BJ (cell line): ENCODE measurements at places on chromosomes 3 and 15.

DNA sequence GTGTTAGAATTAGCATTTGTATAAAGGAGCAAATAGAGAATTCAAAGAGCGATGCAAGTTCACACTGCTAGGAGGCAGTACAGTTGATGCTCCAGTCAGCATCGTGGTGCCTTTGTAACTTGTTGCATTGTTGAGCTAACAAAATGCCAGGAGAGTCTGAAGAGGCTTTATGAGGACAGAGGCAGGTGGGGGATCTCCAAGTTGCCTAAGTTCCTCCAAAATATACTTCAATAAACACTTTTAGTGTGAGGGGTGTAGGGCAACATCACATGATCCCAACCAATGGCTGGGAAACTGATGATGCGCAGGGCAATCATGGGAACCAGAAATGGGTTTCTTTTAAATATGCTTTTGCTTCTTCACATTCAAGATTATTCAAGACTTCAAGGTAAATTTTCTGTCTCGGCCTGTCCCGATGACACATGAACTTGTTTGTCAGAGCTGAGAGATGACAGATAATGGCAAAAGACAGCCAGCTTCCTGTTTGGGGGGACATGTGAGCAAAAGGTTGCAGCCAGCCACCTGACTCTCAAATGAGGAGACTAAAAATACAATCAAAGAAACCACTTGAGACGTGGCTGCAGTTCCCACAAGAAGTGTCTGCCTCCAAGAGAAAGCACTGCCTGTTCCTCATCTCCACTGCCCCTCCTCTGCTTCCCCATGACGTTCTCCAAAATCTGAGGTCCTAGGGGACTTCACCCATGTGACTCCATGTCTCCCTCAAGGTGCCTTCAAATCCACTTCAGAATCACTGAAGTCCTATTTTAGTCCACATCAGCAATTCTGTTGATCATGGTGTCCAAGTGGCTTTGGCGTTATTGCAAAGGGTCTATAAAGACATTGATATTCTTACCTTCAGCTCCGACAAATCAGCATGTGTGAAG is 39.3 kb downstream of the KLHL6 start:
- DNase-seq = no peak

DNA sequence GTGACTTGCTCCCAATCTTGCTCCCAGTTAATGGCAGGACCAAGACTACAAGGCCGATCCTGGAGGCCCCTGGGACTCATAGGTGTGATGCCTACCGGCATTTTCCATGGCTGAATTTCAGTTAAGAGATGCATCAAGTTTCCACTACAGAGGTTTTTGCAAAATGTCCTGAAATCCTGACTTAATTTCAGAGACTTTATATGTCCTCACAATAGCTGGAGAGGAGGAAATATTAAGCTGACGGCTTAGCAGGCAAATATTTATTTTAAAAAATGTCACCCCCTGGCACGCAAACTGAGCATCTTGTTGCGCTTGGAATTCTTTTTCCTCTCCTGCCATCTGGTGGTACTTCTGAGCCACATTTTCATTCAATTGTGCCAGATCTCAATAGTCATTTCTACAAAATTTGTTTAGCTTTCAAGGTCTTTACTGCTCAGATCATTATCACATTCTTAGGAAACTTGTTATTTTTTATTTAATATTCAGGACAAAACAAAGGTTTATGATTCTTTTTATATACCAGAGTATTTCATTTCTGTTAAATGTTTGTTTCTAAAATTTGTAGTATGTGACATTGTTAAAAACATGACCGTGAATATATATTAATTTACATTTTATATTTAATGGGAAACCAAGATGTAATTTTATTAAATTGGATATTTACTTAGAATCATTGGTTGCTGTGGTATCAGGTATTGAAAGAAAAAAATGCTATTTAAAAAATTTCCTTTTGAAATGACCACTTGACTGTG is 189.2 kb upstream of the THRB start:
- no peak for DNase-seq

DNA sequence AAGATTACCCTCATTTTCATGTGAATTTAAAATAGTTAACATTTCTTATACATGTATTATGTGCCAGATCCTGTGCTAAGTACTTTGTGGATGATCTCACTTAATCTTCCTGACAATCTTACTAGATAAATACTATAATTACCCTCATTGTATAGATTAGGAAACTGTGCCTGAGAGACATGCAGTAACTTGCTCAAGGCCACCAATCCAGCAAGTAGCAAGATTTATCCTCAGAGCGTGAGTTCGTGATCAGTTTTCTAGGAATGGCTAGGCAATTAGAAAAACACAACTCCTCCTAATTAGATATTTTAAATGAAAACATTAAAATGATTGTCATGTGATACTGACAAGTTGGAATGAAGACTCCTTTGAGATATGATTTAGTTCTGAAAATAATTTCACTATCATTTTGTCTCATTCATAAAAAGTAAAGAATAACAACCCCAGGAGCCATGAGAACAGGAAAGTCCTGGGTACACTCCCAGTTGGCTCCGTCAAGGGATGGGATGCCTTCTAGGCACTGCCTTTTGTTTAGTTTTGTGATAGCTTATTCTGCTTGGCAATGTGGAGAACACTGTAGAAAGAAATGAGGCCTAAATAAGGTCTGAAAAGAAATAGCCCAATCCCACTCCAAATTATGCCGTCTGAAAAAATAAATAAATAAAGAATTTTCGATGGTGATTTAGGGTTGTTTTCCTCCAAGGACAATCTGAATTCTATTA is 61.3 kb downstream of the FBN1 start:
- no peak for DNase-seq

- DNase-seq = no peak
These were observed 174.4 kb downstream of the SERPINI1 start for GRCh38 chr3:167909952-167910351.

DNA sequence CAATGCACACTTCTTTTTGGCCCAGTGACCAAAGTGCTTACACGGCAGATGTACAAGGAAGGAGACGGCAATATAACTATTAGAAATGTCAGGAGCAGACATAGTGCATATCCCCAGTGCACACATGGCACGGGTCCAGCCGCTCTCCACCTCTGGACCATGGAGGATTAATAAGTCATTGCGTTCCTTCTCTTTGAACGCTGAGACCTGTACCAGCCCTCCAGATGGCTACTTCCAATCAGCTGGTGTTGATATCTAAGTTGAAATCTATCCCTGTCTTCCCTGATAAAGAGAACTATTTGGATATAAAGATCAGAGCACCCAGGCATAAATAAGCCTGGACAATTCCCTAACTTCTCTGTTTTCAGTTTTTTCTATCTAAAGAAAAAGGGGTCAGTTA is 212.5 kb downstream of the CADPS start:
- no peak for DNase-seq

DNA sequence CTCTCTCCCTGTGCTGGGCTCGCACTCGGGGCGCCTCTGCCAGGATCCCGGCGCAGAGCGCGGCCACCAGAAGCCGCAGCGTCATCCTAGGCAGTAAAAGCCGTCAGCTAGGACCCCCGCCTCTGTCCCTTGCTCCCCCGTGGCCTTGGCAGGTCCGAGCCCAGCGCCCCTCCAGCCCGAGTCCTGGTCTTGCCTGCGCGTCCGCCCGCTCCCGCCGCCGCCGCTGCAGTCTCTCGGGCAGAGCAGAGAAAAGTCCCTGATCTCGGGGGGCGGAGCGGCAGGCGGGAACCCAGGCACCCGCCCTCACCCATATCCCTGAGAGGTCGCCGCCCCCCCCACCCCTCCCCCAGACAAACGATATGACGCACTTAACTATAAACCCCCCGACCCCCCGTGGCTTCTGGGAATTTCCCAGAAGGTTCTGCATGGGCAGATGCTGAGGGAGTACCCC is at the start of gene COL7A1:
Gene COL7A1, minus strand, starts transcription at position 255 of the 451 bp plus-strand sequence. Its CDS starts 170 bp downstream, at position 85.
- DNase-seq = no peak

GRCh38 chr15:35320158-35320780 is 225.7 kb downstream of the DPH6 start:
- DNase-seq = no peak

DNA sequence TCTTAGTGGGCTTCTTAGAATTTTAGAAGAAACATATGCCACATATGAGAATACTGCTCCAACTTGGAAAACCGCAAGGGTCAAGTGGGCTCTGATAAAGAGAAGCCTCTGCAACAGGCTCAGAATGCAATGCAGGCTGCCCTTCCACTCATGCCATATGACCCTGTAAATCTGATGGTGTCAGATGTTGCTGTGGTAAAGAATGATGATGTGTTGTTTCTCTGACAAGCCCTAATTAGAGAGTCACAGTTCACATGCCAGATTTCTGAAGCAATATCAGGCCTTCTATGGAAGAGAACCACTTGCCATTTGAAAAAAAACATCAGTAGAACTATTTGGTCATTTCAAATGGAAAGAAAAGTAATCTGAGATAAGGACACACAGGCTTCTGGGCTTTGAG is 749.6 kb downstream of the AGBL1 start:
- no peak for DNase-seq

DNA sequence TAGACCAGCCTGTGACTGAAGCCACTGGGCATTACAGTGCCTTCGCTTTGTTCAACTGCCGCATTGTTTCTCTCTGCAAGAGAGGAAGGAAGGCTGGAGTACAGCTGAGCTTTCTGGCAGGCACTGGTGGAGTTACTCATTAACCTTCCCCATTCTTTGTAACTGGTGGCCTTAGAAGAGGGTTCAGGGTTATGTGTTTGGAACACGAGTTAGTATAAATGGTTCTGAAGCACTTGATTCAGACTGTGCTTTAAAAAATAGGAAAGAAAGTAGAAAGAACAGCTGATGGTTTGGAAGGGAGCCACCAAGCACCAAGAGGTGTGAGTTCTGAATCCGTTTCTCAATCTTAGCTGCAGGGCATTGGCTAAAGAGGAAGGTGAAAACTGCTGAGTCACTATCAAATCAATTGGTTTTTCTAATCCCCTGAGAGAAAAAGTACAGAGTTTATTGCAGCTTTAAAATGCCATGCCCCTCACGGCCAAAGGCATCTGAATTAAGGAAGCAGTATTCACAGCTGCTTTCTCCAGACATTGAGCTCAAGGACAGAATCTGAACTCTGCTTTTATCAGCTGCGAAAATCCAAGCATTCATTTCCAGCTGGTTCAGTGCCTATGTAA is 3.6 kb downstream of the HGD start:
- DNase-seq = peak; percentile 39

GRCh38 chr15:65069779-65070546 is 2.2 kb upstream of the RASL12 start:
- DNase-seq = no peak

DNA sequence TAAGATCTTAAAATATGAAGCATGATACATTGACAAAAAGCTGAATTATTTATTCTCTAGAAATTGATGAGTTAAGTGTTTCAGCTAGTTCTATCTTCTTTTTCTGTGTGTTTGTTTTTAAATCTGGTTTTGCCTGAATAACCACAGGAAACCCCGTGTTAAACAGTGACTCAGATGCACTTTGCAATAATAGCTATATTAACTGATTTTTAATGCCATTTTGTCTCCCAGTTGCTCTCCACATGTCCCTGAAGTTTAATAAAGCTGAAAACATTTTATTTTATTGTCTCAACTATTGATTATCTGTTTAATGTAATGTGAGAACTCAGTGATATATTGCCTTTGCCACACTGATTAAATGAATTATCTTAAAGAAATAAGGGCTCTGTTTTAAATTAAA is 42.8 kb upstream of the ROBO1 start:
- no peak for DNase-seq

DNA sequence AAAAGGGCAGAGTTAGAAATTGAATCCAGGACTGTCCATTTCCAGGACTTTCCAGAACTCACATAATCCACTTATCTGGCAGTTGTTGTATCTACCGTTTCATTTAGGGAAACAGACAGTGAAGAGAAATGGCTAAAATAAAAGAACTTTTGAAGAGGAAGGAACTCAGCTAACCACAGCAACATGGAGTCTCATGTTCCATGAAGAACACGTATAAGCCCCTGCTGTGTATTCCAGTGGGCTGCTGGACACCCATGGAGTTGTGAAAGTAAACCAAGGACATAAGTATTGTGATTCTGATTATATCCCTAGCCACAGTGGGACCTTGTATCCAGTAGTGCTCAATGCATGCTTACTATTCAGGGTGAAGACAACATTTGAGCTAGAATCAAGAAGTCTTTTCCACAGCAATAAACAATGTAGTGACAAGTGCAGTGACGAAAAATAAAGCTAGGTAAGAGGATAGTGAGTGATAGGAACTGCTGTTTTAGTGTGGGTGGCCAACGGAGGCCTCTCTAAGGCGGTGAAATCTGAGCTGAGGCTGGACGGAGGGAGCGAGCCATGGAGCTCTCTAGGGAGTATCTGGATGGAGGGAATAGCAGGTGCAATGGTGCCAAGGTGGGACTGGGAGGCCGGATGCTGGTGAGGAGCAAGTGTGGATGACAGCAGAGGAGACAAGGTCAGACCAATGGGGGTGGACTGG is 26.8 kb upstream of the TRH start:
- no peak for DNase-seq

DNA sequence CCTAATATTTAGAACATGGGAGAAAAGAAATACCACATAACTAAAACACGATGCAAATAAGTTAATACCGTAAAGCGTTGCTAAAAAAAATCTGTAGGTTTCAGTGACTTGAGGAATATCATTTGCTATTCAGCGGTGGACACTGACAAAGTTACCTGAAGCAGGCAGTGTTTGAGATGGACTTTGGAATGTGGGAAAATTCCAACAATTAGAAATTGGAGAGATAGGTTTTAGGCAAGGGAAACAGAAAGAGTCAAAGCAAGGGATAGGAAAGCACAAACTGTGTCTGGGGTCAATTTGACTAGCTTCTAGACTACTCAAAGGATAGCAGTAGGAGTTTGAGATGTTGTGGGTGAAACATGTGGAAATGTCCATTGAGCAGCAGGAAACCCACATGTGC is 173.0 kb downstream of the TIGIT start:
- no peak for DNase-seq

DNA sequence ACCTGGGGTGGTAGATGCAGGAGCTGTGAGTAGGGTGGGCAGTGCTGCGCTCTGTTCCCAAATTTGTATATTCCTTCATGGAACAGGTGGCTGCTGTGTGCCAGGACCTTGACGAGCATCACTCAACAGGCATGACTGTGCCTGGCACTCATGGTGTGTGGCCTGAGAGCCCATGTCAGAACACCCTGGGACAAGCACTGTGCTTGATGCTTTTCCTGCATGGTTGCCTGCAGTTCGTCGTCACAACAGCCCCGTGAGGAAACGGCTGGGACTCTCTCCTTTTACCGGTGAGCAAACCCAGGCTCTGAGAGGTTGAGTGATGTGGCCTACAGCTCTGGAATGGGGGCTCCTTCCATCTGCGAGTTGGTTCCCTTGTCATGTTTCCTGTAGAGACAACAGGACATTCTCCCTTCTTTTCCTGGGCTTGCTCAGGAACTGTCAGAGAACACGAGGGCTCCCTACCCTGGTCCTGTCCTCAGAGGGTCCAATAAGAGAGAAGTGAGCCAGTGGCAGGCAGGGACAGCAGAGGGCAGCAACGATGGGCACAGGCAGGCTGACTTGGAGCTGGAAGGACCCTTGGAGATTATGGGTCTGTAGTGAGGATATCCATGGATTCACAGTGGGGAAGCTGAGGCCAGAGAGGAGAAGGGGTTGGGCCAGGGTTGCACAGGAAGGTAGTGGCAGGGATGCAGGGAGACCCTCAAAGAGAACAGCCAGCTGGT is 37.4 kb downstream of the PRKCD start:
- DNase-seq = no peak

DNA sequence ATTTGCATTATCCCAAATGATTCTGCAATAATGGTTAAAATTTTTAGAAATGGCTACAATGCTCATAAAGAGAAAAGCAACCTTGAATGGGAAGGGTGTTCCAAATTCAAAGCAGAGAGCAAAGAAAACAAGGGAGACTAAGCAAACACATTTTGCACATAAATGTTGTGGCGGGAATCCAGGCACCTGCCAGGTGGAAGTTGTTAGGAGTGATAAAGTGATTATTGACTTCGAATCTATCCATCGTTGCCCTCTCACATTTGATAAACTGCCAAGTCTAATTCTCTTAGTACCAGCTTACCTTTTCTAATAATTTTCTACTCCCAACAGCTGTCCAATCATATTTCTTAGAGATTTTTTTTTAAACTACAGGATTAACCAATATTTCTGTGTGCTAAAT is 244.5 kb downstream of the CACNA2D3 start:
- no peak for DNase-seq
